ENCODE measurements at places on chromosomes 2 and 18. TPM values are rescaled to one million over a fixed set of nuclear protein-coding genes. Genes with fewer than 3 reads are reported as not detected.

The HNRNPLL gene
- 43.3 TPM for total RNA-seq

The SULT1C2 gene
- 0.98 TPM for total RNA-seq

The TRIB2 gene
- total RNA-seq, result 7.8 TPM

The ADAM23 gene
- 0.79 TPM for total RNA-seq

The NAGK gene
- total RNA-seq, result 58.0 TPM

The DSG4 gene
- 0.11 TPM for total RNA-seq

The ABCG8 gene
- total RNA-seq, result 0.53 TPM

The CYS1 gene
- 0.37 TPM for total RNA-seq

The NYAP2 gene
- not detected for total RNA-seq

The DAPL1 gene
- not detected for total RNA-seq

The NBAS gene
- 31.0 TPM for total RNA-seq

The TCF4 gene
- 12.3 TPM for total RNA-seq

The DCDC2C gene
- not detected for total RNA-seq

The SNORC gene
- total RNA-seq, result 38.2 TPM

The CREG2 gene
- total RNA-seq, result 0.06 TPM

The LOXHD1 gene
- total RNA-seq, result 0.15 TPM

The UGT1A3 gene
- 3.0 TPM for total RNA-seq

The GPR45 gene
- not detected for total RNA-seq

The FASTKD1 gene
- total RNA-seq, result 65.8 TPM

The GDF7 gene
- total RNA-seq, result 0.25 TPM

The FAM210A gene
- total RNA-seq, result 14.9 TPM

The PROM2 gene
- 39.9 TPM for total RNA-seq

The MC5R gene
- not detected for total RNA-seq

The PFN4 gene
- total RNA-seq, result not detected

The FBLN7 gene
- total RNA-seq, result 0.70 TPM

The RNF103 gene
- 74.2 TPM for total RNA-seq

The RUFY4 gene
- 0.76 TPM for total RNA-seq

The TEX44 gene
- not detected for total RNA-seq

The DUSP2 gene
- 1.9 TPM for total RNA-seq

The PTPRN gene
- 1.9 TPM for total RNA-seq

The CYTIP gene
- total RNA-seq, result 5.1 TPM

The SCN3A gene
- 0.43 TPM for total RNA-seq

The ASXL3 gene
- 4.4 TPM for total RNA-seq

The LYG2 gene
- not detected for total RNA-seq

The RAB6C gene
- total RNA-seq, result 0.15 TPM

The MARCHF4 gene
- total RNA-seq, result 0.73 TPM

The HOXD12 gene
- total RNA-seq, result not detected

The CAVIN2 gene
- 16.2 TPM for total RNA-seq

The SKA1 gene
- 3.8 TPM for total RNA-seq

The TNFAIP6 gene
- 0.25 TPM for total RNA-seq

The GPR75 gene
- total RNA-seq, result 1.2 TPM

The PMAIP1 gene
- total RNA-seq, result 1.8 TPM

The STARD6 gene
- total RNA-seq, result not detected

The STAT4 gene
- 2.3 TPM for total RNA-seq

The MIB1 gene
- 31.9 TPM for total RNA-seq

Measured in left colon (tissue), 2 donors.